Lower lobe of right lung (tissue), 2 donors: ENCODE measurements at places on chromosomes 2 and 18. TPM values are rescaled to one million over a fixed set of nuclear protein-coding genes. Genes with fewer than 3 reads are reported as not detected.
A peak's percentile ranks its signal among the peaks of the same experiment; 100 is the strongest.

DNA sequence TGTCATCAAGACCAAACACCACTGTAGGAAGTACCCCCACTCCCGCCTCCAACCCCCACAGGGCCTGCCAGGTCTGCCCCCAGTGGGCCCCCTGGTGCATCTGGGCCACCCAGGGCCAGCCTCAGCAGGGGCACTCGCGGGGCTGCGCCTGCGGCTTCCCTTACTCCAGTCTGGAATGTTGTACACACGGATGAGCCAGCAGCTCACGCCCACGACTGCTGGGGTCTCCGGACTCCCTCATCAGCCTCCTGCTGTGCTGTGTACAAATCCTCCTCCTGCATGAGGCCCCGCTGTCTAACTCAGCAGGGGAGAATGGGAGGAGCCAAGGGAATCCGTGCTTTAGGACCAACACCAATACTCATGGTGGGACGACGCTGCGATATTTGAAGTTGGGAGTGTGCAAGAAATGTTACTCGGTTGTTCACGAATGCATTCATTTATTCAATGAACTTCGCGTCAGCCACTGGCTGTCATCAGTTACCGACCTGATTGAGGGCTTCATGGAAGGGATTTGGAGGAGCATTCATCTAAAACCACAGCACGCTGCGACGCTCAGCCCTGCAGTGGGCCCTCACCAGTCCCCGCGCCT lies 654 bp upstream of the ASB1 start:
- no peak for DNase-seq

GRCh38 chr2:235542733-235543127 lies 48.9 kb downstream of the AGAP1 start:
- no peak for DNase-seq

GRCh38 chr2:201985728-201986462 lies 47.8 kb upstream of the FZD7 start:
- DNase-seq, result no peak

DNA sequence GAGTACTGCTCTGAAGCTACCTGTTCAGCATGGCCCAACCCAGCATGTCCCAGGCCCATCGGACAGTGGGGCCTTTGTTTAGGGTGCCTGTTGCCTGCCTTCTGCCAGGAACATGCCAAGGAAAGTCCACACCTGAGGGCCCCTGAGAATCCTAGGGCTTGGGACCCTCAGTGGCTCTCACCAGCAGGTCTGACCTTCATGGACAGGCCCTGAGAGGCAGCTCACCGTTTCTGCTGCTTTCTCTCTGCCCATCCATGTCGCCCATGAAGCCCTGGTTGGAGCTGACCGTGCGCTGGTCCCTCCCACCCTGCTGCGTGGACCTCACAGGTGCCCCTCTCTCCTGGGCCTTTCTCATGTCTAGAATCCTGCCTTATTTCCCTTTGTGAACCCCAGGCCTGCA lies 124.0 kb downstream of the GBX2 start:
- no peak for DNase-seq

DNA sequence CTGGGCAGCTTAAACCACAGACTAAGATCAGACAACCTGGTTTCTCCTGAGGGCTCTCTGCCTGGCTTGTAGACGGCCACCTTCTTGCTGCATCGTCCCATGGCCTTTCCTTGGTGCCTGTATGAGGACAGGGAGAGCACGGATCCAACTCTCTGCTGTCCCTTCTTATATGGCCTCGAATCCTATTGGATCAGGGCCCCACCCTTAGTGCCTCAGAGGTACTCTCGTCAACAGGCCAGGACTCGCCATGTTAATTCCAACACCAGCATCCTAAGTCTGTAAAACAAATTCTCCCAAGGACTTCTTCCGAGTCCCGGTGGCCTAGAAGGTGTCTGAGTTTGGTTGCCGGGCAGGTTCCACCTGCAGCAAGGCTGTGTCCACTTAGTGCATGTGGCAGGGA lies 40.2 kb downstream of the ATP6V1C2 start:
- peak; percentile 15 for DNase-seq

- DNase-seq, result no peak
Measured at GRCh38 chr2:199972088-199972626, 16.8 kb downstream of the MAIP1 start.

DNA sequence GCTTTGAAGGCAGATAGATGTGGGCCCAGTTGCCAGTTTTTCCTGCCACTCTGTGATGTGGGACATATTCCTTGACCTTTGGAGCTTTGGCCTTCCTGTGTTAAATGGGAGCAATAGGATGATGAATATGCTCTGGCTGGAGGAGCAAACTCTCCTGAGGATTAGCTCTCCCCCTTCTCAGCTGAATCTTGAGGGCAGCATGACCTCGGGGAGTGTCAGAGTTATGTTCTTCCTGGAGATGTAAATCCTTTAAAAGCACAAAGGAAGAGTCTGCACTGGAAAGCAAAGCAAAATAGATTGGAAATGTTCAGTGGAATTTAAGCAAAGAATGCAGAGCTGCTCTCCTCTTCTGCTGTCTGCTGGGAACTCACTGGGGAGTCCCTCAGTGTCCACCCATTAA lies 160.1 kb downstream of the ALK start:
- no peak for DNase-seq

DNA sequence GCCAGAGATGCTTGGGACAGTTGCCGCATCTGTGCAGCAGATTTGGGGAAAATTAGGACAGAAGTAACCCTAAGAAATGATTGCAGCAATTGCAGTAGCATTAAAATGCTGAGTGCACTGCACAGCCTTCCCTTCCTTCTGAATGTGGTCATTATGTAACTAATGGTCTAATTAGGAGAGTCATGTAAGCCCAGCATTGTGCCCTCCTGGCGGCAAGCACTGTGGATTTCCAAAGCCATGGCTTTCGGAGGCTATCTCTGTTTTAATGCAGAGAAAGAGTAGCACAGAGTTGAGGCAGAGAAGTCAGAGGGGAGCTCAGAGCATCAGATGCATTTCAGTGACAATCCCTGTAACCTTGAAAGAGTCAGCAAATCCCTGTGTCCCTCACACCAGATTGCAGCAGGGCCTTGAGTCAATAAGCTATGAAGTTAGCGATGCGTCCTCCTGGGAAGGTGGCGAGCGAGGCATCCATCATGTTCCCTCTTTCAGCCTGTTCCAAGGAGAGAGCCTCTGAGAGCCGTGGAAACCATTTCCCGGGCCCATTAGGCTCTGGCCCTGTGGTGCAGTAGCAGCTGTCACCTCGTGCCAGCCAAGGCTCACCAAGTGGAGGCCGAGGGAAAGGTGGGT lies 307.2 kb downstream of the FBXO15 start:
- DNase-seq, result no peak

- DNase-seq, result no peak
Measured at GRCh38 chr2:232897598-232898408, 27.7 kb downstream of the SNORC start.

GRCh38 chr2:227793148-227793712 lies 20.4 kb upstream of the CCL20 start:
- DNase-seq, result no peak

DNA sequence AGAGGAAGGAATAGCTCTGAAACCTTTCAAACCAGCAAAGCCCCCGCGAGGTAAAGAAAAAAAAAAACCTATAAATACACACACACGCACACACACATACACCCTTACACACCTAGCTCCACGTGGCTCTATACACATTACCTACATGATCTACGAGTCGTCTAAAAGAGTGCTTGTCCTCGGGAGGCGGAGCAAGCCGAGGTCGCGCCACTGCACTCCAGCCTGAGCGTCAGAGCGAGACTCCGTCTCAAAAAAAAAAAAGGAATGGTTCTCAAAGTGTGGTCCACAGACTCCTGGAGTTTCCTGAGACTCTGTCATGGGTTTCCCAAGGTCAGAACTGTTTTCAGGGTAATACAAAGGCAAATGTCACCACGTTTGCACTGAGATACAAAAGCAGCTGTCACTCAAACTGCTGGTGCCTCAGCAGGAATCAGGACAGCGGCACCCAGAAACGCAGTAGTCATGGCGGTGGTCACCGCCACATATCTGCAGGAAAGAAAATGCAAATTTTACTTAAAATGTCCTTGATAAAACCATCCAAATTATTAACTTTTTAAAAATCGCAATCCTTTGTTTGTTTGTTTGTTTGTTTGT lies 130.0 kb upstream of the GPC1 start:
- DNase-seq, result no peak

GRCh38 chr2:96768083-96768561 lies 7.4 kb downstream of the CNNM4 start:
- DNase-seq, result no peak

- no peak for DNase-seq
Measured at GRCh38 chr18:58993260-58993659, 128.6 kb downstream of the ZNF532 start.

- no peak for DNase-seq
Measured at GRCh38 chr2:83817511-83817910, 641.6 kb downstream of the SUCLG1 start.

- DNase-seq, result no peak
Measured at GRCh38 chr2:174181368-174181767, 67.0 kb downstream of the OLA1 start.

DNA sequence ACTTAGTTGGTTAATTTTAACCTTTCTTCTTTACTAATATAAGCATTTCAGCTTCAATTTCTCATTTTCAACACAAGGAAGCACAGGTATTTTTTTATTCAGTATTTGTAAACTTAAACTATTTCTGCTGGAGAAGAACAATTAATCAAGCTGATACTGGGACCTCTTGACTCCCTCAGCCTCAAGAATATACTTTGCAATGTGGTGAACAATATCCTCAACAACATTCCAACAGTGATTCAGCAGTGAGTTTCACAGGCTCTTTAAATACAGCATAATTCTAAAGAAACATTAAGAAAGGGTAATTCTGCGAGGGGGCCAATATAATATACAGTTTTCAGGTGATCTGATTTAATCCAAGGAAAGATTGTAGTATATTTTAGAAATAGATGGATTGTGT lies 10.0 kb downstream of the RAPGEF4 start:
- no peak for DNase-seq

DNA sequence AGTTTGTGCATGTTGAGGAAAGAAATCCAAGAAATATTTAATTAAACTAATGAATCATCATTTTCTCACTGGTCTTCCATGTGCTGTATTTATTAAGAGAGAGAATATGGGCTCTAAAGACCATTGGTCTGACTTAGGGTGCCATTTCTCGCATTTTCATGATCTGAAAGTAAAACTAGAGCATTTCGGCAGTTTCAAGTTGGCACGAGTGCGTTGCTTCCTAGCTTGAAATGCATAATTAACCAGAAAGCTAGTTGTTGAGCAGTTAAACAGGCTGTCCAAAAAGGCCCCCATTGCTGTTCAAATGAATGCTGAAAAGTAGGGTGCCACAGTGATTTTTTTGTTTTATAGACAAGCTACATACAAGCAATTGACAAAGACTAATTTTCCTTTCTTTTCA lies 47.4 kb downstream of the SLC8A1 start:
- DNase-seq, result no peak

DNA sequence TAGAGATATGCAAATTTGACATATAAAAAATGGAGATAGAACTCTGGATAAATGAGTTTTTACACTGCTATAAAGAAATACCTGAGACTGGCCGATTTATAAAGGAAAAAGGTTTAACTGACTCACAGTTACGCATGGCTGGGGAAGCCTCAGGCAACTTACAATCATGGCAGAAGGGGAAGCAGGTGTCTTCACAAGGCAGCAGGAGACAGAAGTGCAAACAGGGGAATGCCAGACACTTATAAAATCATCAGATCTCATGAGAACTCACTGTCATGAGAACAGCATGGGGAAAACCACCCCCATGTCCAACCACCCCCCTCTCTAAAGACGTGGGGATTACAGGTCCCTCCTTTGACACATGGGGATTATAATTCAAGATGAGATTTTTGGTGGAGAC lies 1540.2 kb upstream of the SLC39A10 start:
- DNase-seq, result no peak

The TMEFF2 gene
- not detected for total RNA-seq

The CHRNG gene
- not detected for total RNA-seq

The FAM210A gene
- total RNA-seq, result 9.2 TPM

The SIX3 gene
- not detected for total RNA-seq

The ASIC4 gene
- total RNA-seq, result 0.53 TPM

The SCN1A gene
- total RNA-seq, result 19.1 TPM

The SCTR gene
- 13.2 TPM for total RNA-seq

The HRH4 gene
- total RNA-seq, result 2.0 TPM

The CNTNAP5 gene
- not detected for total RNA-seq

The RMND5A gene
- 32.1 TPM for total RNA-seq

The SCN2A gene
- 0.35 TPM for total RNA-seq

The KLHL14 gene
- total RNA-seq, result 0.24 TPM

The HOXD3 gene
- 0.47 TPM for total RNA-seq

The TLX2 gene
- total RNA-seq, result not detected

The IL1B gene
- total RNA-seq, result 17.5 TPM

The PFN4 gene
- total RNA-seq, result 1.7 TPM

The NETO1 gene
- total RNA-seq, result not detected

The XIRP2 gene
- total RNA-seq, result 0.18 TPM
